Fibroblast of pulmonary artery (primary cell): ENCODE measurements at places on chromosomes 7 and 10.

DNA sequence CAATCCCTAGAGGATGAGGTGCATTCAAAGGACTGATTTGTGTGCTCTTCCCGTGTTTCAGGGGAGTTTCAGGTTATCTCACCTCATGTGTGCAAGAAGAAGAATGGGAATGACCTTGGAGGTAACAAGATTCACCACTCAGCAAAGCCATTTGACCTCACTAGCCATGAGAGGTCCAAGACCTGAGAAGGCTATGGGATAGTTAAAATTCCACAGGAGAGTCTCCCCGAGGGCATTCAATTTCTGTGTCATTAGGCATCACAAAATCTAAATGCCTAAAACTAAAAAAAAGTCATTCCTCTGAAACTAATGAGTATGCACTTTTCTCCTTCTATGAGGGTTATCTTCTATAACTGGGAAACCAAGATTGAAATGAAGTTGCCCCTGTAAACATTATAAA is 433.4 kb downstream of the KCNMA1 start:
- no peak for DNase-seq

DNA sequence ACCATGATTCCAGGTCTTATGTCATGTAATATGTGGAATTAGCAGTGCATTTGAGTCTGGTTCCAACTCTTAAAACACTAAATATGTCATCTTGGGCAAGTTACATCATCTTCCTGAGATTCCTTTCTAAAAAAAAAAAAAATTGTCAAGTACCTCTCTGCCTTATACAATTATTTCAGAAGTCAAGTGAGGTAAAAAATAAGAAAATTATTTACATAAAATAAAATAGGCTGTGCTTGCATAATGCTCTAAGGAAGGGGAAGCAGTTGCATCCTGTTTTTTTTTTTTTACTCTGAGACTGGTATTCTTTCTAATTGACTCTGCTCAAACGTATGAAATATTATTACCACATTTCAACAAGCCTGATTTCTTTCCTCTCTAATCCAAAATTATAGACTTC is 55.1 kb upstream of the SEMA3A start:
- no peak for DNase-seq

GRCh38 chr7:42939457-42940240 is 7.5 kb downstream of the MRPL32 start:
- DNase-seq, result no peak

DNA sequence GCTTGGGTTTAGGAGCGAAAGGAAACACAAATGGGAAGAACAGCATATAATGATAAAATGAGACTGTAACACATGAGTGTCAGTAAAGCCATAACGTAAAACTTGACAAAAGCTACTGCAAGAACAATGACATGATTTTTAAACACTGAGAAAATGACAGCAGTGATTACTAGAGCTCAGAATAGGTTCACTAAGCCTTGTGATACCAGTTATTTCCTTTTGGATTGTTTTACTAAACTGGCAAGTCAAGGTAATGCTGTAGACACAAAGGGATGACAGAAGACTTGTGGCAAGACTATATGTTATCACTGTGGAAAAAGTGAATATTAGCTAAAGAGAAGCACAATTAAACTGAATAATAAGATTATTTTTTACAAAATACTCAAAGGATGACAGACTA is 12.7 kb downstream of the NCOA4 start:
- no peak for DNase-seq

- DNase-seq, result no peak
Observed at GRCh38 chr7:102889851-102890250, 22.9 kb upstream of the LRRC17 start.

- no peak for DNase-seq
Observed at GRCh38 chr7:133549633-133550032, 296.8 kb downstream of the EXOC4 start.
